Motor neuron (in vitro differentiated cells): ENCODE measurements at places on chromosomes 4 and X. TPM values are rescaled to one million over a fixed set of nuclear protein-coding genes. Genes with fewer than 3 reads are reported as not detected.

XIAP gene
- 66.2 and 74.9 TPM in 2 replicates for total RNA-seq

CYTL1 gene
- 1.0 TPM in 1 of 2 replicates, not detected in the other for total RNA-seq

EREG gene
- total RNA-seq, result 0.11 and 0.50 TPM in 2 replicates

ADH1C gene
- 0.59 and 0.67 TPM in 2 replicates for total RNA-seq

GRCh38 chr4:95268819-95269565 is 279.8 kb downstream of the UNC5C start:
- ATAC-seq, result no peak

DNA sequence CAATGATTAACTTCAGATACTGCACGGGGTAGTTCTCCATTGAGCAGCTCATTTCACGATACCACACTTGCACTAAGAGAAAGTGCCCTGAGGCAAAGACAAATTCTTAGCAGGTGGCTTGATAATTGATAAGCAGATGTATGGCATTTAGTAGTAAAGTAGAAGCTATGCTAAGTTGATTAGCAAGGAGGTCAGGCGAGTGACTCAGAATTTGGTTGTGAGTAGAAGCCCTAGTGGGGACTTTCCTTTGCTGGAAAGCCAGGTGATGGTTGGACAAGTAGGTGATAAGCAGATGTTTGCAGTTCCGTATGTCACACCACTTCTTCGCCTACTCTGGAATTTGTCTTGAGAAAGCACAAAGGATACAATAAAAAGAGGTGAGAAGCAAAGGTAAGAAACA is 58.7 kb downstream of the TLL1 start:
- ATAC-seq, result no peak

DNA sequence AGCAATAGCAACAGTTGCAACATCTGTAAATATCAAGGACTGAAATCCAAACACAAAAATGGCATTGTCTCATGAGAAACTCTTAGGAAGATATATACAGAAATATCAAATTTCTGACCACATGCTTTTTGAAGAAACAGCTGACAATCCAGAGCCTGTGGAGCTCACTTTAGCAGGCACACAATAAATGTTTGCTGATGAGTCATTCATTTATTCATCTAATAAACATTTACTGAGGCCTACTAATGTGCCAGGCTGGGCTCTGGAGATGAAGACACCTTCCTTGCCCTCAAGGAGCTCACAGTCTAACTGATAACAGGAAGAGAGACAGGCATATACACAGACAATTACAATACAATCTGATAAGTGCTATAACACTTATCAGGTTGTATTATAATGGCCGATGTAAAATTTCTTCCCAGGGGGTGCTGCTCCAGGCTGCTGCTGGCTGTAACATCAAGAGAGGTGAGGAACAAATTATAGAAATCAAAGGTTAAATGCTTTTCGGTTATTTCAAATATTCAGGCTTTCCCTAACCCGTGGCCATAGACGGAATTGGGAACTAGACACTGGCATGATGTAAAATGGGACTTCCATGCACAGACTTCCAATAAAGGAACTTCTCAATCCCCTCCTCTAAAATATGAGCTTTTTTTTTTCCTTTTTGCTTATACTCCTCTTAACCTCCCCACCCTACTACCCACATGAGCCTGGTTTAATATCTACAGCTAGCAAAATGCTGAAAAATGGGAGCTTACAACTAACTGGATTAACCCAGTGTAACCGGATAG is 16.8 kb upstream of the ZCCHC13 start:
- no peak for ATAC-seq

- peak; percentile 18 for ATAC-seq
Observed at GRCh38 chrX:39814391-39814790, 283.4 kb downstream of the BCOR start.
